CD4-positive, alpha-beta T cell treated with Interleukin-17A for 4 hours (primary cell): ENCODE measurements at places on chromosomes 11 and 22.

GRCh38 chr11:2534134-2534956 is 89.5 kb downstream of the KCNQ1 start:
- no peak for DNase-seq

DNA sequence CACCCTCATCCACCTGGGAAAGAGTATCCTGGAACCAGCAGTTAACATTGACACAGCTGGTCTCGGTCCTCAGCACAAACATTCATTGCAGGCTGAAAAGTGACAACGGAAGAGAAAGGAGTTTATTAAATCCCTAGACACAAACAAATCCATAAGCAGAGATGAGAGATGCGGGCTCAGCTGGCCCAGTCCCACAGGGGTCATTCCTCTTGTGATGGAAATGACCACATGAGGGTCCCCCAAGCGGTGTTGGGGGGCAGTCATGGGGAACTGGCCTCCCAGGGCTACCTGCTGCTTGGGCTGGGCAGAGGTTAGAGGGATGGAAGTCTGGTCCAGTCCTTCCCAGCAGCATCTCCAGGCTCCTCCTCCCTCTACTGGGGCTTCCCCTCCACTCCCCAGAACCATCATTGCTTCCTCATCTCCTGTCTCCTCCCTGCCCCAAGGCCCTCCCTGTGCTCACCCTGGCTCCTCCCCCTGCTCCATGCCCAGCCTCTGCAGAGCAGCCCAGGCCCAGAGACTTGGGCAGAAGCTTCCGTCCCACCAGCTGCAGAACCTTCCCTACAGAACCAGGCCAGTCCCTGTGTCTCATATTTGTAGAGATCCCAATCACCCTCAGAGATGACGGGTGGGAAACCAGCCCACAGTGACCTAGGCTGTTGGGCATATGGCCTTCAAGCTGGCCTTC is 5.4 kb upstream of the IGLL5 start:
- DNase-seq = no peak

GRCh38 chr22:37457093-37457893 is 28.9 kb downstream of the MFNG start:
- peak; percentile 89 for DNase-seq

- DNase-seq = peak; percentile 79
These were observed 19.3 kb downstream of the POLR3H start for GRCh38 chr22:41524809-41525449.

DNA sequence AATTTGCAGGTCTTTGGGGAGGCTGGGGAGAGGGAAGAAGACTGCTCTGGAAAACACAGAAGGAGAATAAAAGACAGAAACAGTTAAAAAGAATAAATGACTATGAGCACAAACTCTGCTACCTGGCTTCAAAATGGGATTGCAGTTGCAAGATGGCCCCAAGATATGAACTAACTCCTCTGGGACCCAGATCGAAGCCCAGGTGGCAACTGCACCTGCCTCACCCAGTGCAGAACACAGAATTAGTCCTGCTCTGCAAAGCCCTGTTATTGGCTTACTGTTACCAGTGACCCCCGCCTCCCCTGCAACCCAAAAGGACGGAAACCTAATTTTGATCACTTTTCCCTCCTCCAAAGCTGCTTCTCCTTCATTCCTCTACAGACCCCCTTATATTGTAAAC is 35.9 kb upstream of the POU2AF1 start:
- DNase-seq = no peak

DNA sequence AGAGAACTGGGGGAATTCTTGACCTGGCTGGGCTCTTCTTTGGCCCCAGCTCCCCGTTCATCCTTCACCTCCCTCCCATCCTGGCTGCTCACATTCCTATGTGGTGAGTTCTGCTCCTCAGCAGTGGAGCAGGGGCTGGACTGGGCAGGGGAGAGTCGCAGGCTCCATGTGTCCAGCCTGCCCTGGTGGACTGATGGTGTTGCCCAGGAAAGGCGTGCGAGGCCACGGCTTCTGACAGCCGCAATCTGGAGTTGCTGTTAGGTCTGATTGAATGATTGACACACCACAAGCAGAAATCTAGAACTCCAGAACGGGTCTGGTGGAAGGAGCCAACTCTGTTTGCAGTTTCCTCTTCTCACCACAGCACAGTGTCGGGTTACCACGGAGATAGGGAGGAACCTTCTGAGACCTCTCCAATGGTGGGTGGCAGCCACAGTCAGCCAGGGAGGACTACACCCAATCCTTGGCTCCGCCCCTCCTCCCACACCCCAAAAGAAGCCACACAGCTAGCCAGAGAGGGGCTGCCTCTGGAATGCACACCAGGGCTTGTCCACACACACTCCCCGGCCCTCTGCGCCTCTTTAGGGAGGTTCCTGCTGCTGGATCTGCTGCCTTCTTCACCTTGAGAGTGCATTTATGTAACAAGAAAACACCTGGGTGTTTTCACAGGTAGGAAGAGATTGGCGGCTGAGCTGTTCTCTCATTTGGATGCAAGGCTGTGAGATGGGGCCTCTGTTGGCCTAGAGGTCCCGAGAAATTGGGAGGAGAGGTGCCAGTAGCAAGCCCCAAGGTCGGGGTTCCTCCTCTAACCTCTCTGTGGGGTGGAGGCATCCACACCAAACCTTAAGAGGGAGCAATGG is 56.4 kb upstream of the CD44 start:
- DNase-seq = peak; percentile 90

DNA sequence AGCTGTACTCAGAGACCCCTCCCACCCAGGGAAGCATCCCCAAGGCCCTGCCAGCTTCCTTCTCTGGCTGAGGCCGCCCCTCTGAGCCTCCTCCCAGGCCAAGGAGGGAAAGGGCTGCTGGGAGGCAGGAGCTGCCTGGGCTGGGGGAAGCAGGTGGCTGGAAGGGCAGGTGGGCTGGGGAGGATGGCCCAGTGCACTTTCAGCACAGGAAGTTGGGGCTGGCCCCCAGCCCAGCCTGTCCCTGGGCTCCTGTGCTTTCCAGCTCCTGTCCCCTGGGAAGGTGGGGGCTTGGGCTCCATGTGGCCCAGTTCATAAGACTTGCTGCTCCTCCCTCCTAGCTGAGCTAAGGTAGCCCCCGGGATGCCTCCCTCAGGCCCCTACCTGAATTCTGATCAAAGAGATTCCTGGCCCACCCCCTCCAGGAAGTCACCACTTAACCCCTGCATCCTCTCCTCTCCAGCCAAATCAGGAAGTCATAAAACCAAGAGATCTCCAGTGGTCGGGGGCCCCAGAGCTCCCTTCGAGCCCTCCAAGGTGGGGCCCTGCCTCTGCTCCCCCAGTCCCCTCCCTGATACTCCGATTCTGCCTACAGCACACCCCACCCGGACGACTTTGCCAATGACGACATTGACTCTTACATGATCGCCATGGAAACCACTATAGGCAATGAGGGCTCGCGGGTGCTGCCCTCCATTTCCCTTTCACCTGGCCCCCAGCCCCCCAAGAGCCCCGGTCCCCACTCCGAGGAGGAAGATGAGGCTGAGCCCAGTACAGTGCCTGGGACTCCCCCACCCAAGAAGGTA is 4.9 kb downstream of the PPP1CA start:
- no peak for DNase-seq

DNA sequence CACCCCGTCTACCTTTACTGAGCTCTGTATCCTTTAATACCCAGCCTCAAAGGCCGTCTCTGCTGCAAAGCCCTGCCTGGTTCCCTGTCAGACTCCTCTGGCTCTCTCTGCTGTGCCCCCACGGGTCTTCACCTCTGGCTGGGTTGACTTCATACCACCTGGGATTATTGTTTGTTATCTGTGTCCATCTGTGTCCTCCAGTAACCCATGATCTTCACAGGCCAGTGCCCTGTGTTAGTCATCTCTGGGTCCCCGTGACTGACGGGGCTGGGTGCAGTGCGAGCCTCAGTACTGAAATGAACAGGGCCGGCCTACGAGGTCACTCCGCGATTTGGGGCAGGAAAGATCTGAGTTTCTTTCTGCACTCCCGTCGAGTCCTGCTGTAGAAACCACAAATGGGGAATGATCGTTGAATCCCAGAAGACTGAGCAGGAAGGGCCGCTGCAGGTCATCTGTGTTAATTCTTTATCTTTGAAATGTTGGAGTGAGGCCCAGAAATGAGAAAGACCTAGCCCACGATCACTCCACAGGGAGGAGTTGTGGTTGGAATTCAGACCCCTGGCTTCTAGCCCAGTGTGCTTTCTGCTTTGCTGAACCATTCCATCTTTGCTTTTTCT is 12.3 kb upstream of the TUB start:
- DNase-seq = no peak

GRCh38 chr22:43326331-43327156 is 16.6 kb downstream of the SCUBE1 start:
- no peak for DNase-seq

DNA sequence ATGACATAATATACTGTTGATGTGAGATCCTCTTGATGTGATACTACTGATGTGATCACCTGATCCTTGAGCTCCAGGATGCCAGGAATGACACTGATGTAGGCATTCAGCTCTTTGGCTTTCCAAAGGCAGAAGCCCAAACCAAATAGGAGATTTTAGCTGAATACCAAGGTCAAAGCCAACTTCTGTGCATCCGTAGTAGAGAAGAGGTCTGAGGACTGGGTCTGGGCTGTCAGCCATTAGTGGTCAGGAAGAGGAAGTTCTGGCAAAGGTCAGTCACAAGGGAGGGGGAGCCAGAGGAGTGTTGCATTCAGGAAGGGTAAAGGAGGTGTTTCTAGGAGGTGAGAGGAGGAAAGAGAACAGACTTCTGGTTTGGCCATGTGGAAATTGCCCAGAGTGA is 53.4 kb upstream of the PARVG start:
- DNase-seq = no peak

GRCh38 chr11:19892387-19892786 is 179.8 kb downstream of the NAV2 start:
- DNase-seq = no peak

- no peak for DNase-seq
These were observed 51.4 kb downstream of the RPS6KA4 start for GRCh38 chr11:64410404-64410734.

DNA sequence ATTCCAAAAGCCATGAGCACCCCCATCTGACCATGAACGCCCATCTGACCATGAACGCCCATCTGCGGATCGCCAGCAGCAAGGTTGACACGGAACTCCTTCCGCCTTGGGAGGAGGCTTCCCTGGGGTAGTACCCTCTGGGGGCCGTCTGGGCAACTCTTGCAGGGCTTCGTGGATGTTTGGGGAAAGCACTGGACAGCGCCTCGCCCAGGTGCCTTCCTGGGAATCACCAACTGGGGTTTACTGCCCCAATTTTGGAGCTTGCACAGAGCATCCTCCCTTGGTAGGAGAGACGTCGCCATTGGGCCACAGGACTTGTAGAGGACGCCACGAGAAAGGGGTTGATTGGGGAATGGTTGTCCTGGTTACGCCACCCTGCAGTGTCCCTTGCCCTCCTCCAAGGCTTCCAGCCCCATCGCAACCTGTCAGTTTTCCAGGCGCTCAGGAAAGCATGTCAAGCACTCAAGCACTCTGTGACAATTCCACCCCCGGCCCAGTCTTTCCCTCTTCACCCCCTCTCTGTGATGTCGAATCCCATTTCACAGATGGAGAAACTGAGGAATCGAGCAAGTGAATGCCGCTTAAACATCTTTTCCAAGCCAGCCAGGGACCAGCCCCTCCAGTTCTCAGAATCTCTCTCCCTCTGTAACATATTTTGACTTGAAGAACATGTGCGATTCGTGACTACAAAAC is 914 bp upstream of the PRDM11 start:
- no peak for DNase-seq

DNA sequence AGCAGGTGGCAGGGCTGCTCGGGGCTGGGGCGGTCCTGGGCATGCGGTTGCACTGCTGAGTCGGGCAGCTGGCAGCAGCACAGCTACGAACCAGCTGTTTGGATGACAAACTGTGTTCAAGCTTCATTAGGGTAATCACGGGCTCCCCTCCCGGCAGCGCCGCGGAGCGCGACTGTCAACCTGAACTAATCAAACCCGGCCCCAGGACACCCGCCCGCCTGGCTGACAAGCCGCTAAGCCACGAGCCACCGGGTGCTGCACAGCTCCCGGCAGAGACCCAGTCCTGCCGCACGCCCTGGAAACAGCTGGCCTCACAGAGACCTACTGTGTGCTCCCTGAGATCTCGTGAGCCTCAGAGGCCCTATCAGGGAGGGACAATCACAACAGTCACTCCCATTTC is 60.6 kb upstream of the TCF20 start:
- DNase-seq = no peak

DNA sequence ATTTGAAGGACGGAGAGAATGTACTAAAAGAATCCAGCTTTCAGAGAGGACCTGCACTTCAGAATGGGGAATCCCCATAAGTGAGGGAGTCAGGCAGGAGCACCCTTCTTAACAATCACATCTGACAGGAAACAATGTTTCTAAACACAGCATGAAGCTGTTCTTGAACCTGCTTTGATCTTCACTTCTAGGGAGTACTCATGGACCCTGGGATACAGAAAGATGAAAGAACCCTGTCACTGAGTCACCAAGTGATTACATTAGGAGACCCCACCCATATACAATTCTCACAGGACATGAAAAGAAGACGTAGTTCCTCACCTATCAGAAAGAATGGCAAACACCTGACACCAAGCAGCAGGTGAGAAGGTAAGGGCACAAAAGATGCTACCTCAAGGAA is 296.9 kb upstream of the ZC3H12C start:
- no peak for DNase-seq

DNA sequence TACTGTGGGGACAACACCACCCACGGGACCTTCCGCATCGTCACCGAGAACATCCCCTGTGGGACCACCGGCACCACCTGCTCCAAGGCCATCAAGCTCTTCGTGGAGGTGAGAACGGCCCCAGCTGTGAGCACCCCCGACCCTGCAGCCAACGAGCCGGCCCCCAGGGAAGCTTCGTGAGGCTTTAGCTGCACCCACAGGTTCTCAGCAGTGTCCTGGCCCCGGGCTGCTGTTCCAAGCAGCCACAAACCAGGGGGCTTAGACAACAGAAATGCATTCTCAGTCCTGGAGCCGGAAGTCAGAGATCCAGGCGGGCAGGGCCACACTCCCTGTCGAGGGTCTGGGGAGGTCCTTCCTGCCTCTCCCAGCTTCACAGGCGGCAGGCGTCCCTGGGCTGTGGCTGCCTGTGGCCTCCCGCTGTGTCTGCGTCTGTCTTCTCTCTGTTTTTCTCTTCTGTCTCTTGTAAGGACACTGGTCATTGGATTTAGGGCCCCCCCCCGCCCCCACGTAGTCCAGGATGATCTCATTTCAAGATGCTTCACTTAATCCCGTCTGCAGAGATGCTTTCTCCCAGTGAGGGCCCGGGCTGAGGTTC is 12.5 kb downstream of the MUC5B start:
- no peak for DNase-seq

- no peak for DNase-seq
These were observed 499.8 kb upstream of the CCDC90B start for GRCh38 chr11:83785942-83786341.

GRCh38 chr22:44709881-44710392 is 7.9 kb downstream of the PRR5 start:
- no peak for DNase-seq

- DNase-seq = no peak
These were observed 27.6 kb downstream of the ART5 start for GRCh38 chr11:3613998-3614741.

DNA sequence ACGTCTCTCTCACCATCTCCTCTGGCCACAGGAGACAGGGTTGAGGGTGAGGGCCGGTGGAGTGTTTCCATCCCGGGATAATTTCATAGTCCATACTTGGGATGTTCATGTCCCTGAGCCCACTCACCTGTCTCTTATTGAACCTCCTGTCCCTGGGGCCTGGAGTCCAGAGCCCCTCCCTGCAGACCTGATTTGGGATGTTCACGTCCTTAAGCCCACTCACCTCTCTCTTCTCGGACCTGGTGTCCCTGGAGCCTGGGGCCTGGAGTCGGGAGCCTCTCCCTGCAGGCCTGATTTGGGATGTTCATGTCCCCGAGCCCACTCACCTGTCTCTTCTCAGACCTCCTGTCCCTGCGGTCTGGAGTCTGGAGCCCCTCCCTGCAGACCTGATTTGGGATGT is 868.2 kb downstream of the BRD1 start:
- no peak for DNase-seq

GRCh38 chr11:13786688-13787087 is 118.2 kb downstream of the FAR1 start:
- no peak for DNase-seq
